ENCODE measurements at places on chromosomes 1 and 21.

DNA sequence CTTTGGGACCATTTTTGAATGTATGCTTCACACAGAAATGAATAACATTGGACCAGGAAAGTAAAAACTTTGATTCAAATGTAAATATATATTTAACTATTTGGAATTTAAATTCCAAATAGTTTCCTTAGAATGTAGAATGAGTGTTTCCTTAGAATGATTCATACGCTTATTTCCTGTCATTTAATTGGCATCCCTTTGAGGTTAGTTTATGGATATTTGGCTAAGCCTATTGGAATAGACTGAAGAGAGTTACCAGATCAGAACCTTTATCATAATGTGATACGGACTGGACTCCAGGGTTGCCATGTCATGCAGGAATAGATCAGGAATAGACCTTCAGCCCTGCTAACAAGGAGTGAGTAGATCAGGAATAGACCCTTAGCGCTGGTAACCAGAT is 133.1 kb downstream of the TNNI3K start:
- DNase-seq, result no peak

GRCh38 chr1:204915861-204916495 is 45.3 kb downstream of the NFASC start:
- no peak for DNase-seq

DNA sequence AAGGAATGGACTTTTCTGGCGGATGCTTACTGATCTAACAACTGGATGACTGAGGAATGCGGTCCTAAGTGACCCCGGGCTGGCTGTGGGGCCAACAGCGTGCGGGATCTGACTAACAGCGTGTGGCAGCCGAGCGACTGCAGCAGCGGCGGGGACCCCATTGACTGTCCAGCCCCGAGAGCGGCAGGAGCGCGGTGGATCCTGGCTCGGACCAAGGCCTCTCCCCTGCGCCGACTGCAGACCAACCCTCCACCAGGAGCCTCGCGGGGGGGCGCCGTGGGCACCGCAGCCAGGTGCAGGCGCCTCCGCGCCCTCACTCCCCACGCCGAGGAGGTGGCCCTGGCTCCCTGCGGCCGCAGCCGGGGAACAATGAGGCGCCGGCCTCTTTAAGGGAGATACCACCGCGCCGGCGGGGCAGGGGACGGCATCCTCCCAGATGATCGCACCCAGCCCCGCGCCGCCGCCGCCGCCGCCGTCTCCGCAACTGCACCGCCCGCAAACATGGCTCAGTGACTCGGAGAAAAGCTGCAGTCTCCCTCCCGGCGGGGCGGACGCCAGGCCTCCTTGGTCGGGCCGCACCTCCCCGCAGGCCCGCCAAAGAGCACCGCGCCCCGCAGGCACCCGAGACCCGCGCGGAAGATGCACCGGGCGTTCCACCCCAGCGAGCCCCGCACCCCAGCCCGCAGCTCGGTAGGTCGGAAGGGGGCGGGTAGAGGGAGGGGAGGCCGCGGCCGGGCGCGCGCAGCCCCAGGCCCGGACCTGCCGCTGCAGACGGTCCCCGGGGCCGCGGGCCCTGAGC is 694 bp upstream of the PDIK1L start:
- DNase-seq, result no peak

- no peak for DNase-seq
These were observed 384.4 kb upstream of the CAMK1G start for GRCh38 chr1:209198961-209199750.

Measured in stromal cell of bone marrow (primary cell).